ENCODE measurements at places on chromosomes 6 and 20.

DNA sequence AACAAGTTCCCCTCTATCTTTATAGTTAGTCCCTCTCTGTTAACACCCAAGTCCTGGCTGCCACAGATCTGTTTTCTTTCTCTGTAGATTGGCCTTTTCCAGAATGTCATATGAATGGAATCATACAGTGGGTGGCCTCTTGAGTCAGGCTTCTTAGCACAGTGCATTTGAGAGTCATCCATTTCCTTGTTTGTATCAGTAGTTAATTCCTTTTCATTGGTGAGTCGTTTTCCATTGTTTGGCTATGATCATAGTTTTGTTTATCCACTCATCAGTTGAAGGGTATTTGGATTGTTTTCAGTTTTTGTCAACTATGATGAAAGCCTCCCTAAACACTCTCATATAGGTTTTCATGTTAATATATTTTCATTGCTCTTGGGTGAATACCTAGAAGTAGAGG, 248.3 kb downstream of the ARID1B start:
- no peak for DNase-seq

- no peak for DNase-seq
These were observed 123.6 kb upstream of the SHLD1 start for GRCh38 chr20:5626603-5627002.

GRCh38 chr20:9736373-9736772, 102.5 kb downstream of the PAK5 start:
- DNase-seq, result no peak

DNA sequence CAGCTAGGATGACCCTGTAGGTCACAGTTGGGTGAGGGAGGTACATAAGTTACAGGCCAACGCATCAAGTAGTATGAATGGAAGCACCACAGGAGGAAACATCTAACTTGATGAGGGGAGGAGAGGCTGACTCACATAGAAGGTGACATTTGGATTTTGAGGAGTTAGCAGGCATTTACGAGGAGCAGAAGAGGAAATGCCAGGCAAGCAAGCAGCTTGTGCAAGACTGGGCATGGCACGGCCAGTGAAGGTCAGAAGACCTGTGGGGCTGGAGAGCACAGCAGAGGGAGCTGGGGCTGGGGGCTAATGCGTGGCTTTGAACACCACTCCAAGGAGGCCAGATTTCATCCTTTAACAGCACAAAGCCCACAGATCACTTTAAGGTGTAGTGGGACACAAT, 37.8 kb downstream of the MUC22 start:
- DNase-seq, result no peak

DNA sequence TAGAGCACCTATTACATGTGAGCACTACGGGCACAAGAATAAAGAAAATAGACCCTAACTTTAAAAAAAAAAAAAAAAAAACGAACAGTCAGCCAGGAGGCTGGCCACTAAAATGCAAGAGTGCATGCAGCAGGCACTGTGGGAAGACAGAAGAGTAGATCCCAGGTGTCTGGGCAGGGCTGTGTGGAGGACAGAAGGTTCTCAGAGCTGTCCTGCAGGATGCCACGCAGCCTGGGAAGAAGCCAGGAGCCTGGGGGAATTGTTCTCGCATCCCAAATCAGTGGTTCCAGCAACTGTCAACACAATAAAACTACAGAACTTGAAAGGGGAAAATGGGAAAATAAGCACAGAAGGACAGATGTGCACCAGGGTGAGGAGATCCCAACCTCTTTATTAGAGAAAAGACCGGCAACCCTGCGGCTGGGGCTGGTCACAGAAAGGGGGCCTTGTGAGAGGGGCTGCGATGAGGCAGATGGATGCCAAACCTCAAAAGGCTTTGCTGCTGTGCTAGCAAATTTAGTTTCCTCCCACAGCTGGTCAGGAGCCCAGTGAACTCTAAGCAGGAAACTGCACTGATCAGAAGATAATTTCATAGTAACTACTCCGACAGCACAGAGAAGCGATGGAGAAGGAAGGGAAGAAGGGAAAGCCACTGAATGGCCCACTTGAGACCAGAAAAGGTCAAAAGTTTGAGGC, 30.9 kb downstream of the MAP3K5 start:
- no peak for DNase-seq

- DNase-seq, result no peak
These were observed 1.1 kb downstream of the ID1 start for GRCh38 chr20:31605902-31606803.

DNA sequence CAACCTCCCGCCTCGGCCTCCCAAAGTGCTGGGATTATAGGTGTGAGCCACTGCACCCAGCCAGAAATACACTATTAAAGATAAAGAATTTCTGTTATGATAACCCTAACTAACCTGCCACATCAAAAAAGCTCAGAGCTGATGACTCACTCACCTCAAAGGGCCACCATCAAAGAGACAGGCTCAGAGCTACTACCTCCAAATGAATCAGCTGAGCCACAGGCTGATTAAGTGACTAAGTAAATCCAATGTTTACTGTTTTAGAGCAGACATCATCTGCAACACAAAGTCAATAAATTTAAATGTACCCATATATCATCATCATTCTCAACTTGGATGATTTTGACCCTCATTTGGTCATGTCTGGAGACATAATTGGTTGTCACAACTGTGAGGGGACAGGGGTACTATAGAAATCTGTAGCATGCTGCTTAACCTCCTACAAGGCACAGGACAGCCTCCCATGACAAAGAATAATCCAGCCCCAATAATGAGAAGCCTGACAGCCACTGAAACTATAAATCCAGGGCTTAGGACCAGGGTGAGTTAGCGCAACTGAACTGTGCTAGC, 106.5 kb downstream of the ATP9A start:
- peak; percentile 41 for DNase-seq

GRCh38 chr6:44224029-44224964, 902 bp downstream of the SLC29A1 start:
- no peak for DNase-seq

- no peak for DNase-seq
These were observed 215.9 kb downstream of the ATXN1 start for GRCh38 chr6:16545382-16545781.

DNA sequence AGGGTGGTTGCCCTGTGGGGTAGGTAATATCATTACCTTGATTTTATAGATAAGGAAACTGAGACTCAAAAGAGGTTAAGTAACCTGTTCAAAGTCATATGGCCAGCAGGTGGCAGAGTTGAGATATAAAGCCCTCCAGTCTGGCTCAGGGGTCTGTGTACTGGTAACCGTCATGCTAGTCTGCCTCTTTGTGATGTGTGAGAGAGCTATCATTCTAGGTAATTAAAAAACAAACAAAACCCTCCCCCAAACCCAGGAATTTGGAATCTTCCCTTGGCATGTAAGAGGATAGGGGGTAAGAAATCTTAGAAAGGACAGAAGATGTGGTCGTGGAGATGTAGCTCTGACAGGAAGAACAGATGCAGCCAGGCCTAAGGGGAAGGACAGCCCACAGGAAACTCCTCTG, 206.0 kb downstream of the CDC5L start:
- DNase-seq, result peak; percentile 42

GRCh38 chr20:43963872-43964791, 49.5 kb downstream of the TOX2 start:
- no peak for DNase-seq

DNA sequence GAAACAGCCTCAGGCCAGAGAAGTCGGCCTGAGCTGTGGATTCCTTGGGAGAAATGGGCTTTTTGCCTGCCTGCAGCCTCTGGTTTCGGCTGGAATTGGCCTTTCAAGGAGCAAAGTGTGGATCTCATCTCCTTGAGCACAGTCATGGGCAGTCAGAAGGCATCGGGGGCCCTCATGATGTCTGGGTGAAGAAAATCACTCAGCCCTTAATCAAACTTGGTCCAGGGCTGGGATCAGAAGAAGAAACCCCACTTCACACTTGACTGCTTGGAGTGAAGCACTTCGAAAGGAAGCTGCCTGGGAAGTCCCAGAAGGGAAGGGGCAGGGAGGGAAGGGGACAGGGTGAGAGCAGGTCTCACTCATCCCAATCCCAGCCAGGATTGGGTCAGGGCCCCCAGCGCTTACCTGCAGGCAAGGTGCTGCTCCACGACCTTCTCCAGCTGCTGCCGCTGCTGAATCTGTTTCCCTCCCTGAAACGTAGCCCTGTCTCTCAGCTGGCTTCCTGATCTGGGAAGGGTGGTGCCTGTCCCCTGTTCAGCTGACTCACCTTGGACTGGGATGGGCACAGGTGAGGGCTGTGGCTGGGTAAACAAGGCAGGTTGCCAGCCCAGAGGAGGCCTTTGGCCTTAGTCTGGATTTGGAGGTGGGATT, at the start of gene SDCBP2:
Gene SDCBP2 (minus strand): TSS at position 460 of the 651 bp plus-strand sequence. CDS start 8,723 bp downstream, outside the sequence.
- DNase-seq, result no peak

DNA sequence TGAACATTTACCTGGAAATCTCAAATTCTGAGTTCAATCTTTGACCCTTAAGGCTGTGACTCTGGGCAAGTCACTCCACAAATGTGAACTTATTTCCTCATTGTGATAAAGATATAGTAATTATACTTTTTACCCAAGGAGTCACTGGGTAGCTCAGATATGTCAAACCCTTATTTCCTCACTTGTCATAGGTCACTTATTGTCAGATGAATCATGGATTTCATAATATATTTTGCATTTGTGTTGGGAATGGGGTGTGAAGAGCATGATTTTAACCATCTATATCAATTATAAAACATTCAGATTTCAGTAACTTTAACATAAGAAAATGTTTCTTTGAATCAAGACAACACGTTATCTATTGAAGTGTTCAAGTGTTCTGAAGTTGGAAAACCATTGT, 3.7 kb upstream of the CARMIL1 start:
- no peak for DNase-seq

DNA sequence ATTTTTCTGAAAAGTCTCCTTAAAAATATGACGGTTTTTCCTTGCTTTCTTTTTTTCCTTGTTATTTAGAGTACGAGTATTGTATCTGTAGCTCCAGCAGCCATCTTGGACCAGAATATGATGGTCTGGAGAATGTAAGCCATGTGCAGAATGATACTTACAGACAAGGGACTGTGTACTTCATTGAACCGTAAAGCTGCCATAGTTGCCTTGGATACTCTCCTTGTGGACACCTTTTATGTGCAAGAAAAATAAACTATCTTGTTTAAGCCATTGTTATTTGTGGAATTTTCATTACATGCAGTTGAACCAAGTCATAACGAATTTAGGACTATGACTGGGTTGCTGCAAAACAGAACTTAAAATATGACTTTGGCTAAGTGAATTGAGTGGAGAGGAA, 485.8 kb upstream of the CITED2 start:
- DNase-seq, result no peak

GRCh38 chr6:6857528-6857927, 250.2 kb upstream of the RREB1 start:
- no peak for DNase-seq

GRCh38 chr6:50829898-50830444, 11.3 kb downstream of the TFAP2B start:
- DNase-seq, result no peak

DNA sequence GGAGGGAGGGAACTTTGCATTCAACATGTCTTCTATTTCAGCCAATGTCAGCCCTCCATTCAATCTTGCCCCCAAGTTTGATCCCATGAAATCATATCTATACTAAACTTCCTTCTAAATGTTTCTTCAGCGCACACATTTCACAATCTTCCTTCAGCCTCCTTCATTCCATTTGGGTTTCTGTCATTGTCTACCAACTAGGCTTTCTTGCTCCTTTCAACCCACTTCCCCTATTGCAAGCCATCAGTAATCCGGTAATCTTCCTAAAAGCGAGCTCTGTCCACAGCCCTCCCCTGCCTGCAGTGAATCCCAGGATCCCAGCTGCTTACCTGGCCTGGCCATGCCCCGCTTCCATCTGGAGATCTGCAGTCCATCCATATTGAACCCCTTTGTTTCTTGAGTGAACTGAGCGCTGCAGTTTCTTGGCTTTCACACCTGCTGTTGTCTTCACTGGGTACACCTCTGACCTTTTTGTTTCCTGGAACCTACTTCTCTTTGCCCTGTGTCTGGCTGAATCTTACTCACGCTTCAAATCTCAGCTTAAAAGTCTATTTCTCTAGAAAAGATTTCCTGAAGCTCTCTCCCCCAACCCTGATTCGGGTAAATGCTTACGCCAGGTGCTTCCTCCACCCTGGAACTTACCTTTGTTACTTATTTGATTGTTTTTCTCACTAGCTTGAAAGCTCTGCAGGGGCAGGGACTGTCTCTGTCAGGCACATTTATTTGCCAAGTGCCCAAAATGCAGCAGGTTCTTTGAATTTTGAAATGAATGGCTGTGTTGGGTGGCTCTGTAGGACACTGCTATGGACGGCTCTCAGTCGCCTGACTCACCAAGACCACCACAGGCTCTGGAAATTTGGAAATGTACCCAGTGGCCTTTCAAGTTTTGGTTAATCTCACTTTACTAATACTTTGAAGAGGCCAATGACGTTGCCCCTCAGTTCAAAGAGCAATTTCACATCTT, 50.3 kb downstream of the ADTRP start:
- DNase-seq, result no peak

DNA sequence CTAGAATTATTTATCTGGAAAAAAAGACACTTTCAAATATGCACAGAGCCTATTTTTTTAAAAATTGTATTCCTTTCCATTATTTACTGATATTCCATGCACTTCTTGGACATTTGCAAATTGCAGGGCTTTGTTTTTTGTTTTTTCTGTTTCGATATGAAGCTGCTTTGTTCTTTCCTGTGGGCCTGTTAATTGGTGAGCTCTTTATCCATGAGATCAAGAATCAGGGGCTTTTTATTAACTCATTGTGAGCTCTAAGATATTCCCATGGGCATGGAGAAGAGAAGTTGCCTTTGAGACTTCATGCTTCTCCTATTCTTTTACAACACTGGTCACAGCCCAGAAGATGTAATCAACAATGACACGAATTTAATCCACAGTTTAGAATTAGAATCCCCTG, 145.1 kb downstream of the SAMD5 start:
- DNase-seq, result no peak

- no peak for DNase-seq
These were observed 74.4 kb upstream of the RIPOR2 start for GRCh38 chr6:25010176-25010575.

DNA sequence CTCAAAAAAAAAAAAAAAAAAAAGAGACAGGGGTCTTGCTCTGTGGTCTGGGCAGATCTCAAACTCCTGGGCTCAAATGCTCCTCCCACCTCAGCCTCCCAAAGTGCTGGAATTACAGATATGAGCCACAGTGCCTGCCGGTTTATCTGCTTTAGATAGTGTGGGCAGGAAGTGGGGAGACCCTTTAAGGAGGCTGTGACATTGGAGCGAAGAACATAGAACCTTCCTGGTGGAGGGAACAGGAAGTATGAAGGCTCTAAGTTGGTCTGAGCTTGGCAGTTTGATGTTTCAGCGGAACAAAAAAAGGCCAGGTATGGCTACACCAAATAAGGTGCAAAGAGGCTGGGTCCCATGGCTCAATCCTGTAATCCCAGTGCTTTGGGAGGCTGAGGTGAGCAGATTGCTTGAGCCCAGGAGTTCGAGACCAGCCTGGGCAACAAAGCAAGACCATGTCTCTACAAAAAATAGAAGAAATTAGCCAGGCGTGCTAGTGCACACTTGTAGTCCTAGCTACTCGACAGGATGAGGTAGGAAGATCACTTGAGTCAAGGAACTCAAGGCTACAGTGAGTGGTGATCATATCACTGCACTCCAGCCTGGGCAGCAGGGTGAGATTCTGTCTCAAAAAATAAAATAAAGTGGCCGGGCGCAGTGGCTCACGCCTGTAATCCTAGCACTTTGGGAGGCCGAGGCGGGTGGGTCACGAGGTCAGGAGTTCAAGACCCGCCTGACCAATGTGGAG, 8.7 kb upstream of the ZMYND8 start:
- DNase-seq, result no peak
